ENCODE measurements at places on chromosomes 16 and 17.

DNA sequence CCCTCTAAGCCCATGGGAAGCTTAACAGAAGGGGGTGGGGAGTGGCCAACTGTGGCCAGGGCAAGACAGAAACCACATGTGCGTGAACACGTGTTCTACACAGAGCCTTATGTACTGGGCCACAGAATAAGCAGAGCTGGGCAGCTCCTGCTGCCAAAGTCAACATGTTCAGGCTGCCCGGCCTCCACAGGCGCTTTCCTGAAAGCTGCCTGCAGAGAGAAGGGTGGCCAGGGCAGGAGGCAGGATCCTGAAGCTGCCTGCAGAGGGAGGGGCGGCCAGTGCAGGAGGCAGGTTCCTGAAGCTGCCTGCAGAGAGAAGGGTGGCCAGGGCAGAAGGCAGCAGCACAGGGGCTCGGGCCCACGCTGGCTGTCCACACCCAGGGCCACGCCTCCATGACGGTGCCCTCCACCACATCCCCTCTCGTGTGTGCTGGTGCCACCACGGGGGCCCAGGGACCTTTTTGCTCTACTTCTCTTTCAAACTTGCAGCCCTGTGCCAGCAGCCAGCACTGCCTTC lies 79.5 kb downstream of the ANKRD11 start:
- DNase-seq, result no peak

DNA sequence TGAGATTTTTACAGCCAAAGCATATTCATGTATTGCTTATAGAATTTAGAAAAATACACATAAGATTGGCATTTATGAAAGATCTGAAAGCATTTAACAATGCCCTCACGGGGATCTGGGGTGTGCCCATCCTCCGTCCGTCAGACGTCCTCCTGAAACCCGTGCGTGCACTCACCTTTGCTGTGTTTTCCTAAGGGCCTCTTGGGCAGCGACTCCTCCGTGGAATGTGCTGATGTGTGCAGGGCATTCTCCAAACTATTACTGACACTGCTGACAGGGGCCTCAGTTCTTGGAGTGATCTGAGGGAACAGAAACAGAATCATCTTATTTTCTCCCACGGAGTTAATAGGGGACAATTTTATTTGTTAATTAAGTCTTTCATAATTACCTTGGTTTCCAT lies 33.0 kb downstream of the ZCCHC14 start:
- DNase-seq, result no peak

GRCh38 chr16:22326771-22327445 lies 29.7 kb downstream of the POLR3E start:
- no peak for DNase-seq

DNA sequence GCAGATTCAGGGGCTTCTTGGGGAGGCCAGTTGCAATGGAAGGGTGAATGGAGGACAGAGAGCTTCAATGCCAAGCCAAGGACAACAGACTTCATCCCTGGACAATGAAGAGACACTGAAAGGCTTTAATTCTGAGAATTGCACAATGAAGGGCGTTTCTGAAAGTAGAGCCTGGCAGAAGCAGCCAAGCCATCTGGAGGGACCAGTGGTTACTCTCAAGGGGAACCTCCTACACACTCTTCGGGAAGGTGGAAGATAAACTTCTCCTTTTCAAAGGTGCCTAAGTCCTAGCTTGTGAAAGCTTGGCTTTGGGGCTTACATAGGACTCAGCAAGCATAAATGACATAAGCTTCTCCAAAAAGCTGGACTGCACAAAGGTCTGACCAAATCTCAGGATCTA lies 6.2 kb upstream of the CES1 start:
- DNase-seq, result no peak

GRCh38 chr17:38628441-38628840 lies 22.7 kb upstream of the SRCIN1 start:
- peak; percentile 39 for DNase-seq

- no peak for DNase-seq
Measured at GRCh38 chr16:3377917-3378316, 22.2 kb downstream of the OR2C1 start.

DNA sequence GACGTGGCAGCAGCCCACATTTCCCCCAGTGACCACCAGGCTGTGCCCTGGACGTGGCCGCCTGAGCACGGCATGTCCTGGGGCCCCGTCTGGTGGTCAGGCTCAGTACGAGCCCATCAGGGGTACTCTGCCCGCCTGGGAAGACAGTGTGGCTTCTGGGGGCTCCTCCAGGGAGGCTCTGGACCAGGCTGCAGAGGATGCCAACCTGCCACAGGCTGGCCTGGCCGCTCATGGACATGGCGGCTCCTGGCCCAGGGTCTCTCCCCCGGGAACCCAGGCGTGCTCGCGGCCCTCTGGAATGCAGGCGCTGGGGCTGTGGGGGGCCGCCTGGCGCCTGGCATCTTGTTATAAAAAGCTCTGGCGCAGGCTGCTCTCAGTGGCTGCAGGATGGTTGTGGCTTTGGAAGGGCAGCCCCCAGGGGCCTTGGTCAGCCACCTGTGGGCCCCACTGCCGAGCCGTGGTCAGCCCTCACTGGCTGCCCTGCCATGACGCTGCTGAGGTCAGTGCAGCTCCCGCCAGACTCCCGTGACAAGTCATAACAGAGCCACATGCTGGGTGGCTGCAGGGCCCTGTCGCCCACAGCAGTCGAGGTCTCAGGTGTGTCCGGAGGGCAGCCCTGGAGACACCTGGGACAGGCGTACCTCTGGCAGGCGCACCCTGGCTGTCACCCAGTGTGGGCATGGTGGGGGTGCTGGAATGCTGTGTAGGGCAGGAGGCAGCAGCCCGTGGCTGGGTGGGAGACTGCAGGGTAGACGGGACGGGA lies 15.0 kb downstream of the CENPX start:
- DNase-seq, result peak; percentile 37

DNA sequence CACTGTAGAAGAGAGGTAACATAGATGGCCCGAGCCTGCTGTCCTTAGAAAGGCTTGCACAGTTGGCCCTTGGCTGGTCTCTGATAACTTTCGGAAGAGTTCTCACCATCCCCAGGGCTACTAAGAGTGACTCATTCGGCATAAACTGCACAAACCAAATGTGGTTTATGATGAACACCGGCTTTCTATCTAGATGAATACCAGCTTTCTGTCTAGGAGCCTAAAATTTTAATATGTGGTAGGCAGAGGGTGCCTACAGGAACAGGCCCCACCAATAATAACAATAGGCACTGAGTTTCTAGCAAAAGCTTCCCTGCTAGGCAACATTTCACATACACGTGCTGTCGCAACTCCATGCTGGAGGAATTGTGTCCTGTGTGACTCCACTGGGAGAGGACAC lies 15.4 kb downstream of the CNOT1 start:
- DNase-seq, result no peak

- DNase-seq, result no peak
Measured at GRCh38 chr16:75443298-75443697, 10.0 kb upstream of the CFDP1 start.

GRCh38 chr16:46612121-46612520 lies 9.1 kb downstream of the SHCBP1 start:
- DNase-seq, result no peak

DNA sequence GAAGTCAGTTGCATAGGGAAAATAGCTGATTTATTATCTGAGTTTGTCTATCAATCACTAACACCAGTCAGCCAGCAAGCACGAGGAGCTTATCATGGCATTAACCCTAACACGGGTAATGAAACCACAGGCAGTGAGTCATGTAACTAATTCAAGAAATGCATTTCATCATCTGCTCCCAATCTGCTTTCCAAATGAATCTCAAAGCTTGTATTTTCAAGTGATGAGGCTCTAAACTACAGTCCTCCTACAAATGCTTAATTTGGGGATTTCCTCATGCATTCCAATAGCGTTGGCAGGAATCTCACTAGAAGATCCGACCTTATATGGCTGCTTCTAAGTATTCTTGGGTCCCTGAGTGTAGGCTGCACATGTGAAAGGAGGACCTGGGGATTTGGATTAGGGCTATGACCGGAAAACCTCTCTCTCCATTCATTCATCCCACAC lies 118.4 kb upstream of the HSBP1 start:
- peak; percentile 93 for DNase-seq

DNA sequence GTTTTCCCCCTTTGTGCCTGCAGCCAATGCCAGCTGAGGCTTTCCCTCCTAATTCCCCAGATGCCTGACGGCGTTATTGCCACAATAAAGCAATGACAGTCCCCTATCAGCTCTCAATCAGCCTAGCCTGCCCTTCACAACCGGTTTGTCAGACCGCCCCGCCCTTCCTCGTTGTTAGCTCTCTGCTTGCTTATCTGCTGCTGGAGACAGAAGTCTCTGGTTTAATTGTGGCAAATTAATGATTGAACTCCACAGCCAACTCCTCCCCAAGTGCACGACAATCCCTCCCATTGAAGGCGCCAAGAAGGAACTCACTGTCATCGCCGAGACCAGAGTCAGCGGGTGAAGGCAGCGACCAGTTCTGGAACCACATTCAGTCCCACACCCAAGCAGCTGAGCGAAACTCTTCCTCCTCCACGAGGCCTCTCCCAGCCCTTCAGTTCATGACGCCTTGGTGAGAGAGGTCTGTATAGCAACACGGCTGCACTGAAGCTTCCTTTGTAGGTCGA lies 474.4 kb downstream of the SLC39A11 start:
- no peak for DNase-seq

DNA sequence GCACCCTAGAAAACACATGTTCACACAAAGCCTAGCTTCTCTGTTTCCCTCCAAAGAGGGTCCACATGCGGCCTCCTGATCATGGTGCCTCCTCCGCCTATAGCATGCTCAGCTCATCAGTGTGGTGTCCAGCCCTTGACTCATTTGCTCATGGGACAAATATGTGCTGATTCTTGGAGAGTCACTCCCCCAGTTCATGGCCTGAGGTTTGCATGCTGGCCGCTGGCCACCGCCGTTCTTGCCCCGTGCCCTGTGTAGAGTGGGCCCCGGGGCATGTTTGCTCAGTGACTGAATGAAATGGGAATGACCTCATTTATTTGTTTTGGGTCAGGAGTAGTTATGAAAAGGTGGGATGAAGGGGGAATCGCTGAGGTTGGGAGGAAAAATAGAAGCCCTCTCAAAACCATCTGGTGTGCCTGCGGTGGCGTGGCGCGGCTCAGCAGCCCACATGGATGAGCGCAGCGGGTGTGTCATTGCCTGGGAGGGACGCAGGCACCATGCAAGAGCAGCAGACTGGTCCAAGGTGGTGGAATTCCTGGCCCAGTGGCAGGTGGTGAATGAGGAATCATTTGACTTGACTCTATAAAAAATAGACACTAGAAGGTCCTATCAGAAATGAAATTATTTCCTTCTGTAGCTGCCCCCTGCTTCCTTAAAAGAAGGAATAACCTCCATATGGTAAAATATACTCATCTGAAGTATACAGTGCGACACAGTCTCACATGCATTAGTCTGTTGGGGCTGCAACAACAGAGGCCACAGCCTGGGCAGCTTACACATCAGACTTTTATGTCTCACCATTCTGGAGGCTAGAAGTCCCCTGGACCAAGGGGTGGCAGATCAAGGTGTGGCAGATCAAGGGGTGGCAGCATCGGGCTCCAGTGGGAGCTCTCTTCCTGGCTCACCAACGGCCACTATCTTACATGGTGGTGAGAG lies 31.7 kb downstream of the CRISPLD2 start:
- DNase-seq, result peak; percentile 100

DNA sequence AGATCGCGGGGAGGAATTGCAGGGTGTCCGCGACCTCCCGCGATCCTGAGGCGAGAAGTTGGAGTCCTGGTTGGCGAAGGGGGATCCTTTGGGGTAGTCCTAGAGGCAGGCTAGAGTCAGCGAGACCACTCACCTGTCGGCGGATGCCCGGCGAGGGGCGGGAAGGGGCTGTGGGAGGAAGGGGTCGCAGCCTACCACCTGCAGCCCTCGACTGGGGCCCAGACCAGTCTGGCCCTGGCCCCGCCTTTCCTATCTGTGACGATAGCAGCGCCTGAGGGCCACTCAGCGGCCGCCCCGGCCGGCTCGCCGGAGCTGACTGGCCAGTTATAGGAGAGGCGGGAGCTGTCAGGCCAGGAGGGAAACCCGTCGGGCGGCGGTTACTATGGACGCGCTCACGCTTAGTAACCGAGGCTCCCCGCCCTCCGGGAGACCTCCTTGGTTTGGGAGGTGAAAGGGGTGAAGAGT lies at the start of gene TEKT3:
Gene TEKT3, minus strand, starts transcription at position 213 of the 465 bp plus-strand sequence. CDS start 10,012 bp downstream, outside the sequence.
- peak; percentile 68 for DNase-seq

DNA sequence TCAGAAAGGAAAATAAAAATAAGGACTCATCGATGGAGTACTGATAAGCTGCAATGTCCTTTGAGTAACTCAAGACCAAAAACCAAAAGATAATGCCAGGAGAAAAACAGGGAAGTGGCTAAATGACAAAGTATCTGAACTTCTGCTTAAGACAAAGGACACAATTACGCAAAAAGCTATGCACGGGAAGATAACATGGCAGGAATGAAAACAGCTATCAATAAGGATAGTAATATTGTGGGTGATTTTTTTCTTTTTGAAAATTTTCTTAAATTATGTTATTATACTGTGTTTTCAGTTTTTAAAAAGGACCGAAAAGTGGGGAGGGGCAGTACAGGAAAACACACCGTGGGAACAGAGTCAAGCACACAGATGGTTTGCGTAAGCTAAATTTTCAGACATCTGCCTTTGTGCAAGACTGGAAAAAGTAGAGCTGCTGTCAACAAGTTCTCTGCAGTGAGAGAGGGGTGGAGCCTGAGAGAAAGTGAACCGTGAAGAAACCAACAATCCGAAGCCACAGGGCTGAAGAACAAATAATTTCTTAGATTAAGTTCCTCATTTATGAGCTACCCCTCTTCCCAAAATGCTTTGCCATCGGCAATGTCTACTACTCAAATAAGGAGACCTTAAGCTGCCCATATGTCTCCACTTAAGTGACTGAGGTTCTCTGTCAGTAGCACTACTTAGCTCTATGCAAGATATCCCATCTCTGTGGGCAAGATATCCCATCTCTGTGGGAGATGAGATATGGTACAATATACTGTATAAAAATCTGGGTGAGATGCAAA lies 99.9 kb upstream of the CORO6 start:
- no peak for DNase-seq

GRCh38 chr17:73633736-73634135 lies 10.5 kb downstream of the SDK2 start:
- no peak for DNase-seq

DNA sequence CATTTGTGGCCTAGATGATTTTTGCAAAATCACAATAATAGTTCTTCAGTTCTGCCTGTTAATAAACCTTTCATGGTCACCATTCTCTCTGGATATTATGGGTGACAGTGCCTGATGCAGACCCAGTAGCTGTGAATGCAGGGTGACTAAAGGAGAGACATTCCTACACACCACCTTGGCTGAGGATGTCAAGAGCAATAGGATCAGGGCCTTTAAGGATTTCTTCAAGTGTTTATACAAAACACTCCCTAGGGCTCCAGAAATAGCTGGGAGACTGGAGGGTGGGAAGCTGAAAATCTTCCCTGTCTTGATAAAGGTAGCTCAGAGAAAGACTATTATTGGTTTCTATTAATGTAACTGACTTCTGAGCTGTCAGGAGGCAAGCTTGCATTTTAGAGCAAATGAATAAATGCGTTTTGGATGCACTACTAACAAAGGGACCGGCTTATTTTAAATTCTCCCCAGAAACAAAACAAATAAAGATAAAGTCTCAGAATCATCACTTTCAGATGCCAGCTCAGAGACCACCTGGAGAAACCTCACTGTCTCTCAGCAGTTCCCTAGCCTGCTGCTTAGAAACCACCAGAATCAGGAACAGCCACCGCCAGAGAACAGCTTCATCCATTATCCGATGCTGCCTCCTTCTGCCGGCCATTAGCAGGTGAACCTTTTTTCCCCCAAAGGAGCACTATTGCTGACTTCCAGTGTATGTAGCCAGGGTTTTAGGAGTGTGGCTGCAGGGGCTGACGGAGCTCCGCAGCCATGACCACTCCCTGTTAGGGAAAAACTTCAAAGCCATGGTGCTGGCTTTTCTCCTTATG lies 171.4 kb upstream of the DYNLRB2 start:
- DNase-seq, result peak; percentile 47

GRCh38 chr17:48998587-48999440 lies 1.6 kb downstream of the IGF2BP1 start:
- DNase-seq, result no peak

GRCh38 chr17:81093619-81094508 lies 58.9 kb downstream of the BAIAP2 start:
- DNase-seq, result no peak
